ENCODE measurements at places on chromosomes 16 and 17. TPM values are rescaled to one million over a fixed set of nuclear protein-coding genes. Genes with fewer than 3 reads are reported as not detected.

Gene MYL11
- not detected for total RNA-seq

DNA sequence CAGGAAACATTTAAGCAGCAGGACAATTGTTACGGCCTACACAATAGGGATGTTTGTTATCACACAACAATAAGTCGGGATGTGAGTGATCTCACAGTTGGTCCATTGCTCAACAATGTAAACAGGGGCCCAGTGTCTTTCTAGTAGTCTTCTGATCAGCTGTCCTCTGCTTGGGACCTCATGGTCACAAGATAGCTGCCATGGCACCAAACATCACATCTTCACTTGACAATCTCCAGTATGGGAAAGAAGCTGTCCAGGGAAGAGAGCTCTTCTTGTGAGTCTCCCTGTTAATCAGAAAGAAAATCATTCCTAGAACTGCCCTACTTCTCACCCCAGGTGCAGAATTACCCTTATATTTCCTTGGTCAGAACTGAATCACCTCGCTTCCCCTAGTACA, 6.3 kb upstream of the GPRC5B start:
- no peak for DNase-seq

DNA sequence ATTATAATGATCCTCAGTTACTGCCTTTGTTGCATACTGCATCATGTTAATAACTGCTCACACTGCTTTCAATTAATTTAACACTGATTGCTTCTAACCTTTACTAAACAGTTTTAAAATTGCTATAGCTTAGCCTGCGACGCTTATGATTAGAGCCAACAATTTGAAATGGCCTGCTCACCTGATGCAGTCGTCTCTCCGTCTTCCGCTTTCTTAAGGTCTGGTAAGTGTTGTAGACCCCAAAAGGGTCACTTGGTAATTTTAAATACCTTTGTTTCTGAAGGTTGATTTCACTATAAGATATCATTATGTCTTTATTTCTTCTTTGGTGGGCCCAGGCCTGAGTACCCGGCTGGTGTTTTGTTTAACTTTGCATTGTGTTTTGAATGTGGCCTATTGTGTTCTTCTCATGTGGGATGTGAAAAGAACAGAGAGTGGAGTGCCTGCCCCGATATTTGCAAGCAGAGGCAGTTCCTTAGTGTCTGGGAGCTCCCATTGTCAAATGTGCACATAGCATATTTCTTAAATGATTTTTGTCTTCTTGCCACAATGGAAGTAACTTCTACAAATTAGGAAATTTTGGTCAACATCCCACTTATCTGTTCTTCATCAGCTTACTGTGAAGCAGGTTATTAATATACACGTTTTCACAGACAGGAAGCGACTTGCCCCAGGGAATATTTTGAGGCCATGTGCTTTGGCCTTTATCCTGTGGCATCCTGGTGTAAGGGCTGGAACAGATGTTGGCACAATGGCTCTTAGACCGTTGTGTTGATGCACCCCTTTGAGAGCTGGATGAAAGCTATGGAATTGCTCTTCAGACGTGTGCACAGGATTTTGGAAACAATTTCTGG, 2.9 kb downstream of the PHKB start:
- DNase-seq, result no peak

GRCh38 chr17:78058001-78058400, 70.6 kb downstream of the TMC6 start:
- no peak for DNase-seq

DNA sequence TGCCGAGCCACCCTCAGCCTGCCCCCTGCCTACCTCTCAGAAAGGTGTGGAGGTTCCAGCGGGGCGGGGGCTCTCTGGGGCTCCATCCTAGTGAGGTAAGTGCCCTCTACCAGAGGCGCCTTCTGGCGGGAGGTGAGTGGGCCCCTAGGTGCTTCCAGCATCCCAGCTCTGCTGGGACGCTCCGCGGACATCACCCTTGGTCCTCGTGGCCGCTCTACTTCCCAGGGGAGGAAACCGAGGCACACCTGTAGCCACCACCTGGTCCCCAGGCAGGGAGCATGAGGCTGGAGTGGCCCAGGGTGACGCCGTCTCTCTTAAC, 1.4 kb downstream of the MCRIP2 start:
- no peak for DNase-seq
